Mesendoderm (in vitro differentiated cells): ENCODE measurements at places on chromosomes 5 and 9.

GRCh38 chr5:139747583-139748504 is 47.8 kb upstream of the PSD2 start:
- DNase-seq: peak; percentile 65

GRCh38 chr5:81058121-81058520 is 98.0 kb downstream of the RASGRF2 start:
- DNase-seq: no peak

GRCh38 chr5:93601071-93601801 is 18.2 kb downstream of the NR2F1 start:
- no peak for DNase-seq

- no peak for DNase-seq
Observed at GRCh38 chr9:93962017-93962416, 6.9 kb upstream of the BARX1 start.

DNA sequence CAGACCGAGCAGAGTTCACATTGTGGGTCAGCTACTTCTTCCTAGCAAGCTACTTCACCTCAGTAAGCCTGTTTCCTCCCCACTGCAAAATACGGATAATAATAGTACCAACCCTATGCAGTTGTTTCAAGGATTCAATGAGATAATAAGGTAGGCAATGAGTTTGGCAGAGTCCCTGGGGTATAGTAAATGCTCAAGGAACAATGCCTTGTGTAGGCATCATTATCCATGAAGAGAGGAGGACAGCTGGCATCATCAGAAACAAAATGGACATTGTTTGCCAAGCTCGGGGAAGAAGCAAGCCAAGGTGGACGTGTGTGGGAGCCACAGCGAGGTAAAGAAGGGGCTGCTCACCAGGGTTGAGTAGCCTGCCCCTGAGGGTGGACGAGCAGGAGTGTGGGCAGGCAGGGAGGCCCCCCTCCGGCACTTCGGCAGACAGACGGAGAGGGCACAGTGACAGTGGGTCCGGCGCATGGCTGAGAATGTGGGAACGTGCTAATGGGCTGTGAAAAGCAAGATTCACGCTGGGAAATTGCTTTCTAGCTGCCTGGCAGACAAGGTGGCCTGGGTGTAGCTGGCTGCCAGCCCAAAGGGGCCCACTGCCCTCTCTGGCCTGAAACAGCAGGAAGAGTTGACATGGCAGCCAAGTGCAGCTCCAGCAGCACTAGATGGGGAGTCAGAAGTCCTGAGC is 10.1 kb downstream of the CAMK2A start:
- DNase-seq: no peak

DNA sequence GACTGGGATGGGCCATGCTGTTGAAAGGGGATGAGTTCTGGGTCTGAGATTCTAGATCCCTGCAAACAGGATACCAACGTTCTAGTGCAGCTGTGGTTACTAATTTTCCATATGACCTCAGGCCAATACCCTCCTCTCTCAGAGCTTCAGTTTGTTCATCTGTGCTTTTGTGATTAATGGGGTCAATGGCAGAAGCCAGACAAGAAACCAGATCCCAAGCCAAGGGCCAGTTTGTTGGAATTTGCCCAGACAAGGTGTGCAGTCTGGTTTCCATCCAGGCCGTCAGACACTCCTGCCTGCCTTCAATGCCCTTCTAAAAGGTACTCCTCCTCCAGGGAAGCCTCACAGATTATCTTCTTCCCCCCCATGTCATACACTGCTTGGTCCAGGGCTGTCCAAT is 11.4 kb downstream of the MYORG start:
- no peak for DNase-seq

DNA sequence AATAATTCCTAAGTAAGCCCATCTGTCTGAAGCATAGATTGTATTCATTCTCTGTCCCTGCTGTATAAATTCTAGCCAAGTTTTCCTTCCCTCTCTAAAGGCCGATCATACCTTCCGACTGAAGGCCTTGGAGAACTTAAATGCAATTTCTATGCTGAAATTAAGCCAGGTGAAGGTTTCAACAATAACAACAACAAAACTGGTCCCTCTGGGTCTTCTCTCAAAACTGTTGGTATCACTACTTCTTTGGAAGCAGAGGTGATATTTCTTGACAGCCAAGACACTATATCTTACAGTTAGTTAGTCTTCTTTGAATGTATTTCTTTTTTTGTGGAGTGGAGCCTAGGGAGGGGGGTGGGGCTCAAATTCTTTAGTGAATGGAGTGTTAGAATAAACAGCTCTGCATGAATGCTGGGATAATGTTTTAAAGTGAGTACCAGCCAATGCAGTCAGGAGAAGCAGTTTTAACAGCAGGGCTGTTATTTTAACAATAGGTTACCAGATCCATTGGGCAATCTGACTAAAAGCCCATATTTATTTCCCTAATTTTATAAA is 508.9 kb downstream of the EBF1 start:
- DNase-seq: peak; percentile 66

DNA sequence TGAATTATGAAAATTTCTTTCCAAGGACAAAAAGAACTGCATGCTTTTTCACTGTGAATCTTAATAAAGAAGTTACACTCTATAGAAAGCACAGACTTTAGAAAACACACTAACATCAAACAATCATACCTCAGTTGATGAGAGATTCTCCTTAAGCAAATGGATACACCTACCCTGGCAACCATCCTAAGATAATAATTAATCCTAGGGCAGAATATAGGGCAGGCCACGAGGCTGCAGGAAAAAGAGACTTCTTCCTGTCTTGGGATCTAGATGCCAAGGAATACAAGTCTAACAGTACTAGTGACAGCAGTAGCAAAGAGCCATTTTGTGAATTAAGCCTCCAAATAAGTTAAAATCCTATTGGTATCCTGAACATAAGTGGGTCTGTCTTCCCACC is 395.4 kb downstream of the EFNA5 start:
- no peak for DNase-seq
